ENCODE measurements at places on chromosomes 5 and 9.

- no peak for DNase-seq
These were observed 399.4 kb upstream of the NUDT12 start for GRCh38 chr5:103962023-103962422.

DNA sequence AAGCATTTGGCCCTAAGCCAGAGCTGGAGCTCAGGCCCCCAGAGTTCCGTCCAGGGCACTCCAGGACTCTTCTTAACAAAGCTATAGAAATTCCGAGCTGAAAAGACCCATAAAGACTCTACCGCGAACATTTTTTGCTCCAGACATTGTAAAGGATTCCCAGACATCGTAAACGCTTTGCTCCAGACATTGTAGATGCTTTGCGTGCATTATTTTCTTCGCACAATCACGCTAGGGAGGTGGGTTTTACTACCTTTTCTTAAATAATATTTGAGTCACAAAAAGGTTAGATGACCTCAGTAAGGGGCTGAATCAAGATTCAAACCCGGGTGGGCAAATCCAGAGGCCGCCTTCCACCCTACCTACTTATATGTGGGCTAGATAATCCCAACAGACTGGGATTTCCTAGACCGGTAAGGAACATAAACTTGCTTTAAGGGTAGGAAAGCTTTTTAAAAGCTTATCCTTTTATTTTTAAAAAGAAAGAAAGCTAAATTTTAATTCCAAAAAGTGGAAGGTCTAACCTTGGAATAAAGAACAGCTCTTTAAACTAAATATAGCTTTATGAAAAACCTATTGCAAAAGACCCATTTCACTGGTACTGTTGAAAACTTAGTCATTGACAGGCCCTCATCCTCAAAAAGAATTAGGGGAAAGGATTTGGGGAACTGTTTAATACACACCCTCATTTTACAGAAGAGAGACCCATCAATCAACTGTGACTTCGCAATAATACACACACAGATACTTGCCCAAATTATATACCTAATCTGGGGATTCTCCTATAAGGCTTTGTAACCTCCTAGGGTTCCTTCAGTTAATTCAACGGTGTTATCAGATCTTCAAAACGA lies 822 bp upstream of the TNIP1 start:
- no peak for DNase-seq

DNA sequence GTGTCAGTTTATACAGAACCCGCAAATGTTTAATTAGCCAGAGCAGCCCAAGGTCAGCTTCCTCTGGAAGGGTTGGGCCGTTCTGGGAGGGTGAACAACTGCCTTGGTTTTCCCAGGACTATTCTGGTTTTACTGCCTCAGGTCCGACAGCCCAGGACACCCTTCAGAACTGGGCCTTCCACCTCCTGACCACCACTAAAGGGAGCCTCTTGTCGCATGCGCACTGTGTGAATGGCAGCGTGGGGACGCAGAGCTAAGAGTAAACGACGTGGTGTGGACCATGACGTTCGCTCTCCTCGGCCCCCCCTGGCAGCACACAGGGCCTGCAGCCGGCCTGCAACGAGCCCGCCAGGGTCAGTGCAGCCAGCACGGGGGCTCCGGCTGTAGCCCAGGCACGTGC lies 214.9 kb downstream of the FANCC start:
- DNase-seq = no peak

DNA sequence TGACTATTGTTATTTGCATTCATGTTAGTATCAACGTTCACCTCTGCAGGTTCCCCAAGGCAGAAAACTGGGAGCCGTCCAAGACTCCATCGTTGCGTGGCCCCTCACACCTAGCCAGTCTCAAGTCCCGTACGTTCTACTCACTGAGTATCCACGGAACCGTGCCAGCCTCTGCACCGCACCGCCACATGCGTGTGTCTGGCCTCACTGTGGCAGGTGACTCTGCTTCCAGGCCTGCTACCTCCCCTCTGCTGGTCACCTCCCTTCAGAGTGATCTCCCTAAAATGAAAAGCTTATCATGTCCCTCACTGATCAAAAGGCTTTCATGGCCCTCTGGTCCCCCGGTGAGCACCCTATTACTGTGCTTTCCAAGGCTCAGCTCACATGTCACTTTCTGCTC lies 108.1 kb downstream of the GABBR2 start:
- no peak for DNase-seq

DNA sequence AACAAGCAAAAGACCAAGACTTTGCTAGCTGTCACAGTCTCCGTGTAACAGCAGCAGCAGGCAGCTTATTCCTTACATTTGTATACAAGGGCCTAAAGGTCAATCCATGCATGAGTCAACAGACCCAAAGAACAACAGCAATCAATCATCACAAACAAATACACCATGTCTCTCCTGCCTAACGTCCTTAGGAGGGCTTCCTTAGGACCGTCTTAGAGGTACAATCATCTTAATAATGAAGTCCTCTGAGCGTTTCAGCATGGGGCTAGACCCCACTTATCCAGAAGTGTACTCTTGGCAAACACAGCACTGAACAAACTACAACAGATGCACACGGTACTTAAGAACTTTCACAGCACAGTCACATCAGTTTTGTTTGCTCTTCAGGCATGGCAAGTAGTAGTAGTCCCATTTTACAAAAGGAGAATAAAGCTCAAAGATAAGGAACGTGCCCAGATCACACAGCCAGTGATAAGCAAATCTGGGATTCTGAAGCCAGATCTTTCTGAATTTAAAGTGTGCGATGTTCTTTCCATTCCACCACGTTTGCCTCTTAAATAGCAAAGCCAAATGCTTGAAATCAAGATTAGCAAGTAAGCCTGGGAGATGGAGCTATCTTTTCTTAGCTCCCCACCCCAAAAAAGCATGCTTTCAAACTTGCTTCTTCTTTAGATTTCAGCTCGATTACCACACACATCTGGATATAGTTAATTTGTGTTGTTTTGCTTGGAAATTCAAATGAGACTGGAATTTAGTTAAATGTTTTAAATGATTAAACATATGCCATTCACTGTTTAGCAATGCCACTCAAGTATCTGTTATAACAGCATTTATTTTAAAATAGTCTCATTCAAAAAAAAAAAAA lies 24.2 kb downstream of the PSMB7 start:
- no peak for DNase-seq

DNA sequence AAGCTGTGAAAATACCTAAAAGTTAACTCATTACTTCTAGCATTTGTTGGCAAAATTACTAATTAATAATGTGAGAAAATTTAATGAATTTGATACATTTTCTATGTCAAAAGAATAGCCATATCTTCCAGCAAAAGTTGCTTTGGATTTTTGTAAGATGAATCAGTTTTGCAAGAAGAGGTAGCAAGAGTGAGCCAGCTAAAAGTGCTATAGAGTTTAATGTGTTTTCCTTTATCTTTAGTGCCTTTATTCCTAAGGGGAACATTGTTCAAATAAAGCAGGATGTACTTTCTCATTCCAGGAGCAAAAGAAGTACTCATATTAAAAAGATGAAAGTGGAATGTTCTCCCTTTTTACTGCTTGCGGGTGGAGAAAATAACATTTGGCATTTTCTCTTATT lies 622.2 kb downstream of the ANXA1 start:
- no peak for DNase-seq

GRCh38 chr9:79284081-79284480 lies 287.7 kb upstream of the TLE4 start:
- no peak for DNase-seq

- DNase-seq = no peak
These were observed 8.9 kb upstream of the BNC2 start for GRCh38 chr9:16879416-16879815.

GRCh38 chr9:71504636-71505035 lies 263.7 kb downstream of the CEMIP2 start:
- no peak for DNase-seq

- DNase-seq = no peak
These were observed 178.5 kb downstream of the GABBR2 start for GRCh38 chr9:98530275-98530674.

- no peak for DNase-seq
These were observed 52.9 kb upstream of the VCAN start for GRCh38 chr5:83418356-83419321.

- DNase-seq = no peak
These were observed 13.4 kb downstream of the FLT4 start for GRCh38 chr5:180636016-180636402.

DNA sequence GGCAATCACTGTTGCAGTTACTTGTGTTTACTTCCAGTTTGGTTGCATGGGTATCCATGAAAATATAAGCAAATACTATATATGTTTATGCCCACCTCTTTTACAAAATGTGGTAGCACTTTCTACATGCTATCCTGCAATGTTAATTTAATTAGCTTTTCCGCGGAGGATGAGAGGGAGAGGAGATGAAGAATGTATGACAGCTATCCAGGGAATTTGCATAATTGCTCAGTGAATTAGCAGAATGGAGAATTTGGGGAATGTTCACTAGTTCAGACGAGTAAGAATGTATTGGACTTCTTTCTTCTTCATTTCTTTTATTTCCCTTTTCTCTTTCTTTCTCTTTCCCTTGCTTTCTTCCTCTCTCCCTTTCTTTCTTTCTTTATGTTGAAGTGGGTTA lies 140.7 kb upstream of the SLC28A3 start:
- DNase-seq = no peak

DNA sequence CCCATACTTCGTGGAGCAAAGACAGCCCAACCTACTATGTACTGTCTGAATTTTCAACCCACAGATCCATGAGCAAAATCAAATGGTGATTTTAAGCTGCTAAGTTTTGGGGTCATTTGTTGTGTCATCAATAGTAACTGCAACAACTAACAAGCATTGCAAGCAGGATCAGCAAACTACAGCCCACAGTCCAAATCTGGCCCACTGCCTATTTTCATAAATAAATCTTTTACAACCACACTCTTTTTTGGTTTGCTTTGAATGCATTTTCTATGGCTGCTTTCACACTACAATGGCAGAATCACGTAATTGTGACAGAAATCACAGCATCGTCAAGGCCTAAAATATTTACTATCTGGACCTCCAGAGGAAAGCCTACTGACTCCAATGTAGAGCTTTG lies 237.2 kb upstream of the TRIM32 start:
- no peak for DNase-seq

Measured in CD4-positive, alpha-beta T cell treated with Interleukin-21 for 1 hour (primary cell).